LHCN-M2 (cell line): ENCODE measurements at places on chromosomes 2 and 18.
A peak's percentile ranks its signal among the peaks of the same experiment; 100 is the strongest.

DNA sequence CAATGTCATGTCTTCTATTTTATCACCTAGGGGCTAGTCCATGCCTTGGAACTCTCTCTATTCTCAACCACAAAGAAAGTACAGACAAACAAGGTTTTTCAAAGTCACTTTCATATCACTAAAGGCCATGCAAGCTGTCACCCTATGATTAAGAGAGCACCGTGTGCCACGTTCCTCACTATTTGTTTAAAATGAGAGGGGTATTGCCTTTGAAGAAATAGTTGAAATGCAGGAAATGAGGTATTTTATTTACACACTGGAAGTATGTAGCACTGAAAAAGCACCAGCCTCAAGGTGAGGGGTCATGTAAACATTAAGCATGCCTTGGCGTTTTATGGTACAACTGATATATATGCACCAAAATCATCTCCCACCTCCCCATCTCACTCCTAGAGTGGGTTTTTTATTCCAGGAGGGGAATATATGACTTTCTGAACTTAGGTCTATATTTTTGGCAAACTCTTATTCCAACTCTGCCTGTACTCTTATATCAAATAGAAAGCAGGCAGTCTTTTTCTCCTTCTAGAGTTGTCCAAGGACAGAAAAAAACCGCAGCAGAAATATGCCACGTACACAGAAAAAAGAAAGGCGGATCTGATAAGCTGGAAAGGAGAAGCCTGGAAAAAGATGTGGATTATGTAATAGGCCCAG is 53.5 kb downstream of the VSNL1 start:
- no peak for DNase-seq

GRCh38 chr2:219575566-219576504 is 3.7 kb downstream of the INHA start:
- no peak for DNase-seq

GRCh38 chr2:71830497-71831192 is 317.0 kb downstream of the CYP26B1 start:
- peak; percentile 65 for DNase-seq

- peak; percentile 31 for DNase-seq
Measured at GRCh38 chr2:88190808-88191721, 20.9 kb downstream of the THNSL2 start.

- no peak for DNase-seq
Measured at GRCh38 chr18:79321625-79322405, 73.9 kb upstream of the NFATC1 start.

- DNase-seq: no peak
Measured at GRCh38 chr2:234670806-234671205, 173.9 kb upstream of the ARL4C start.

DNA sequence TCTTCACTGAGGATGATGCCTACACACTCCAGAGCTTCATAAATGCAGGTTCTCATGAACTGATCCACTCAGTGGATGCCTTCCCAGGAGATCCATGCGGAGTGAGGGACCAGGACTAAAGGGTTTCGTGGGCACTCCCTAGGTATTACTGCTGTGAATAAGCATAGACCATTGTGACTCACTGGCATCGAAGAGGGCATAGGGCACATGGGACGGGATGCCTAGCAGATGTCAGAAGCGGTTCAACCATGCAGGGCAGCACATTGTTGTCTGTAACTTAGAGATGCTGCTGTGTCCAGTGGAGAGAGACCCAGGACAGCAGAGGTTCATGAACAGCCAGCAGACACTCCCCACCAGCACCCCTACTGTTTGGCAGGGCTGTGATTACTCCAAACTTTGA is 17.2 kb downstream of the GKN2 start:
- no peak for DNase-seq

DNA sequence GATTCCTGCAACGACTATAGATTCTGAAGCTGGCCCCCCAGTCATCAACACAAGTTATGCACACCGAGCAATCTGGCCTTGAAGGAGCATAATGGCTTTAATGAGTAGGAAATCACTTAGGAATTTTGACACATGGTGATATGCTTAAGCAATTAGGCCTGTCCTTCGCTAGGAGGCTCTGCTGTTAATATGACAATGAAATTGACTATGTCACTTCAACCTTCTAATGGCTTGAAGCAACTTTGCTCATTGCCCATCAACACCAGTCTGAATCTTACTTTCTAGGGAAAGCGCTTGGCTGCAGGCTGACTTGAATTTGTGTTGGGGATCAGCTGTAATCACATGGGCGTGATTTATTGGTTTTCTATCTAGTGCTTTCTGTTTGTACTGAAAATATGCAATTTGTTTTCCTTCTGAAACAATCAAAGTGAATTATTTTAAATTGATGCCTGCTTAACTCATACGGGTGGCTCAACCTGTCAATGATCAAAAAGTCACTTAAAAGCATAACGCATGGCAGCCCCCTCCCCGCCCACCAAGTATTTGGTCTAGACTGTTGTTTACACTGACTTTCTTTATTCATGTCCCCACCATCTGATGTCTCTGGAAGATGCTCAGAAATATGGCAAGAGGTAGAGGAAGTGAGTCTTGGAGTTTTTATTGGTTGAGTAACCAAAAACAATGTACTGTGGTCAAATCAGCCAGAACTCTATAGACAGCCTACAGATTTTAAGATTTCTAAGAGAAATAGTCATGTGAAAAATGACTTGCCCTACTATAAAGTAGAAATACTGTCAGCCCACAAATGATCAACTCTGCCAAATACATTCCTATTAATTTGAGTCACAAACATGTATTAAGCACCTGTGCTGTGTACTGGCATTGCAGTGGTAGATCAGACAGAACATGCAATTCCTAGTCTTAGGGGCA is 344.9 kb downstream of the RBM43 start:
- peak; percentile 42 for DNase-seq

GRCh38 chr2:12031866-12032265 is 285.4 kb downstream of the LPIN1 start:
- no peak for DNase-seq

- peak; percentile 56 for DNase-seq
Measured at GRCh38 chr2:235011929-235012631, 60.3 kb downstream of the SH3BP4 start.

DNA sequence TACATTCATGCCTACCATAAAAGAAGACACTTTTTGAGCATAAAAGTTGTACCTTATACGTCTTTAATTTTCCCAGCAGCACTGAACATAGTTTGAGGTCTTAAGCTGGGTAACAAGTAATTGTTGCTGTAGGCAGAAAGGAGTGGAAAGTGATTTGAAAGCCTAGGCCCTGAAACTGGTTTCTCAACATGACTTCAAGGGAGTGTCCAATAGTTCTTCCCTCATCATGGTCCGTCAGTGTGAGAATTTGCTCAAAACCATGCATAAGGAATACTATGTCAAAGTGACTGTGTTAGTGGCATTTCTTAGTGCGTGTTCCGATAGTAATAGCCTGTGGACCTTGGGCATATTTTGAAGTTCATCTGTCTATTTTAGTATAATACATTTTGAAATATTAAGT is 463.1 kb downstream of the PTPRM start:
- no peak for DNase-seq

DNA sequence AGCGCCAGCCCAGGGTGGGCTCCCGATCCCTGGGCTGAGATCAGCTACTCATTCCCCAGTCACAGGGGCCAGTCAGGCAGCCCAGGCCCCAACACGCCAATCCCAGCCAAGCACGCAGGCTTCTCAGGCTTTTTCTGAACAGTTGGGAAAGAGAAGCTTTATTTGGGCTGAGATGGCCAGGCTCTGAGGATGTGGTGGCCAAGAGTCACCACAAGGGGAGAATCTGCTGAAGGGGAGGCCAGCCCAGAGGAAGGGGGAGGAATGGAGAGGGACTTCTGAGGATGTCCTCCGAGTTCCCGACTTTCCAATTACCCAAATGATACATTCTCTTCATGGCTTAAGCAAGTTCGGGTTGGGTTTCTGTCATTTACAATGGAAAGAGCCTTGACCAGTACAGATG is 2.8 kb upstream of the DIPK1C start:
- DNase-seq: no peak

DNA sequence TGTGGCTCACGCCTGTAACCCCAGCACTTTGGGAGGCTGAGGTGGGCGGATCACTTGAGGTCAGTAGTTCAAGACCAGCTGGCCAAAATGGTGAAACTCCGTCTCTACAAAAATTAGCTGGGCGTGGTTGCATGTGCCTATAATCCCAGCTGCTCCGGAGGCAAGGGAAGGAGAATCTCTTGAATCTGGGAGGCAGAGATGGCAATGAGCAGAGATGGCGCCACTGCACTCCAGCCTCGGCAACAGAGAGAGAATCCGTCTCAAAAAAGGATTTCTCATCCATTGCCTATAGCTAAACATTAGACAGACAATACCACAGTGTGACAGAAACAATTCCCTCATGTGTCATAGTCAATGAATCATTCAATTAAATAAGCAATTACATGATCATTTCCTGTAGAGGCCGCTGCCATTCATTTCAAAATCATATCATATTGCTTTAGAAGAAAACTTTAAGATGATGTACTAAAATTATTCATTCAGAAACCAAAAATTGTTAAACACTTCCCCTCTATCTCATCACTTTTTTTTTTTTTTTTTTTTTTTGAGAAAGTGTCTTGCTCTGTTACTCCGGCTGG is 69.5 kb upstream of the TGIF1 start:
- peak; percentile 90 for DNase-seq

DNA sequence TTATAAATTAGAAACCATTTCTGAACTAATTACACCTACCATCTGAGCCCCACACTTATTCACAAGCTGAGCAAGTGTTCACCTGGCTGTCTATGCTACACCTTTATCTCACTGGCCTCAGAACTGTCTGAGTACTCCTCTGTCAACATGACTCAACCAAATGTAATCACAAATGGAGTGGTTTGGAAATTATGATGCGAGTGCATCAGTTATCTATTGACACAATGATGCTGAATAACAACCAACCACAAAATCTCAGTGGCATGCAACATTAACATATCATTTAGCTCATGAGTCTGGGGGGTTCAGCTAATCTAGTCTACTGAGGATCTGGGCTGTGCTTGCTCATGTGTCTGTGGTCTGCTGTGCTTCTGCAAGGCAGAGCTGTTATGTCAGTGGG is 184.2 kb upstream of the NXPH2 start:
- no peak for DNase-seq
